Right renal cortex interstitium (tissue), 3 donors: ENCODE measurements at places on chromosomes 1 and 21.
A peak's percentile ranks its signal among the peaks of the same experiment; 100 is the strongest.

- DNase-seq = no peak
Observed at GRCh38 chr1:117188170-117188815, 22.4 kb downstream of the VTCN1 start.

DNA sequence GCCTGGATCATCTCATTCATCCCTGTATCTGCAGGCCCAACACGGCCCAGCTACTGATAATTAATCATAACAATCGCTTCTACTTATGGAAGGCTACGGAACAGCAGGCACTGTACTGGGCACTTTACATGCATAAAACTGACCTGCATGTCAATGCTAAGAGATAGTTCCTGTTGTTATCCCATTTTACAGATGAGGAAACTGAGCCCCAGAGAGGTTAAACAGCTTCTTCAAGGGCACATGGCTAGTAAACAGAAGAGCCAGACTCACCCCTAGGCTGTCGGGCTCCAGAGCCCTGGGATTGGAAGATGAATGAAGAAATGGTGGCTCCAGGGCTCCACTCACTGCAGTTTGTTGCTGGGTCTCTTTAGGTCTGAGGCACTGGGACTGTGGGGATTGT, 27.3 kb upstream of the VPS13D start:
- DNase-seq = no peak

DNA sequence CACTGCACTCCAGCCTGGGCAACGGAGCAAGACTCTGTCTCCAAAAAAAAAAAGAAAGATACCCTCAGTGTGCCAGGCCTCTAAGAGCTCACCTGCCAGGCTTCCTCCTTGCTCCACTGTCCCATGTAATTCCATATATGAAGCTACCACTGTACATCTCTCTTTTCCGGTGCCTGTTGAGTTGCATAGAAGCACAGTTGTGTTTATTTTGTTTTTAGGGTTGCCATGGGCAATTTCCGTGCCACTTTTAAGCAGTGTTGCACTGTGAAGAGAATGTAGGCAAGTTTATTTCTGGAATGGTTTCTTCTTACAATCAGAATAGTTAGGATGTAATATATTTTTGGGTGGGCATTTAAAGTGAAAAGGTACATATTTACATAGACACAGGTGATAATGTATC, 23.3 kb downstream of the MR1 start:
- DNase-seq = no peak

DNA sequence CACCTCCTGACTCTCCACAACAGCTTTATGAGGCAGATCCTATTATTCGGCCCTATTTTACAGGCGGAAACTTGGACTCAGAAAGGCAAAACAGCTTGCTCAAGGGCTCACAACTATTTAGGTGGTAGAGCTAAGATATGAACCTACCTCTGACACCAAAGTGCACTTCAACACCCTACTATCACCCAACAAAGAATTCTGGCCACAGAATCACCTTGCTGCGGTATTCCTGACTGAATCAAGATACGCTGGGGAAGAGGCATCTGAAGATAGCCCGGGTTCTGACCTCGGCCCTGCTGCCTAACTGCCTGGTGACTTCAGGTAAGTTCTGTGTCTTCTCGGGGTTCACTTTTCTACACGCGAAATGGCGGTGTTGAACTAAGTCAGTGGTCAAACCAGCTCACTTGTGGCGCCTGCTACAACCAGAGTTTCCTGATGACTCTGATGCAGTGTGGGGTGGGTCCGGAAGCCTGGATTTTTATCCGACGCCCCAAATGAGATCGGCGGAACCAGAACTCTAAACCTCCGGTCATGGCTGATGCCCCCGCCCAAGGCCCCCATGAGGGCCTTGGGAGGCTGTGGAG, 608 bp downstream of the PEF1 start:
- peak; percentile 26 for DNase-seq

- no peak for DNase-seq
Observed at GRCh38 chr1:232707142-232707541, 77.2 kb upstream of the SIPA1L2 start.

- DNase-seq = no peak
Observed at GRCh38 chr1:201480231-201481003, 11.4 kb upstream of the PHLDA3 start.

- no peak for DNase-seq
Observed at GRCh38 chr1:151693057-151693651, 23.4 kb downstream of the CELF3 start.

GRCh38 chr1:19454265-19455146, 30.8 kb downstream of the CAPZB start:
- DNase-seq = no peak

DNA sequence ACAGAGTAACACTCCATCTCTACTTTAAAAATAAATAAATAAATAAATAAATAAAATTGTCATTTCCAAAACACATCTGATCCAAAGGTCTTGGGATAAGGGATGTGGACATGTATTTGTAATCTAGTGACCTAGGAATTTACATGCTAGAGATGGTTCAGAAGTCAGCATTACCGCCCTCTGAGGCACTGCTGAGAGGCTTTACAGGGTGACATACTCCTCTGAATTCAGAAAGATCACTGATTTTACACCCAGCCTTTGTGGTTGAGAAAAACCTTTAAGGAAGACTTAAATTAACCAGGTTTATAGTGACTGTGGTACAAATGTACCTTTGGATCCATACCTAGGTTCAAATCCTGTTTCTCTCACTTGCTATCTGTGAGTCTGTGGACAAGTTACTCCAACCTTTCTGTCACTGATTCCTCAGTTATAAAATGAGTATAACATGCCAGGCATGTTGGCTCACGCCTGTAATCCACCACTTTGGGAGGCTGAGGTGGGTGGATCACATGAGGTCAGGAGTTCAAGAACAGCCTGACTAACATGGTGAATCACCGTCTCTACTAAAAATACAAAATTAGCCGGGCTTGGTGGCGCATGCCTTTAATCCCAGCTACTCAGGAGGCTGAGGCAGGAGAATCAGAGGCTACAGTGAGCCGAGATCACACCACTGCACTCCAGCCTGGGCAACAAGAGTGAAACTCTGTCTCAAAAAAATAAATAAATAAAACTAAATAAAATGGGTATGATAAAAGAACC, 20.1 kb downstream of the OSBPL9 start:
- DNase-seq = no peak

- no peak for DNase-seq
Observed at GRCh38 chr21:42401154-42401553, 2.5 kb upstream of the UBASH3A start.

GRCh38 chr21:44548922-44549321, 2.4 kb downstream of the KRTAP10-2 start:
- DNase-seq = no peak

GRCh38 chr1:101260556-101261350, 23.9 kb downstream of the S1PR1 start:
- DNase-seq = no peak

DNA sequence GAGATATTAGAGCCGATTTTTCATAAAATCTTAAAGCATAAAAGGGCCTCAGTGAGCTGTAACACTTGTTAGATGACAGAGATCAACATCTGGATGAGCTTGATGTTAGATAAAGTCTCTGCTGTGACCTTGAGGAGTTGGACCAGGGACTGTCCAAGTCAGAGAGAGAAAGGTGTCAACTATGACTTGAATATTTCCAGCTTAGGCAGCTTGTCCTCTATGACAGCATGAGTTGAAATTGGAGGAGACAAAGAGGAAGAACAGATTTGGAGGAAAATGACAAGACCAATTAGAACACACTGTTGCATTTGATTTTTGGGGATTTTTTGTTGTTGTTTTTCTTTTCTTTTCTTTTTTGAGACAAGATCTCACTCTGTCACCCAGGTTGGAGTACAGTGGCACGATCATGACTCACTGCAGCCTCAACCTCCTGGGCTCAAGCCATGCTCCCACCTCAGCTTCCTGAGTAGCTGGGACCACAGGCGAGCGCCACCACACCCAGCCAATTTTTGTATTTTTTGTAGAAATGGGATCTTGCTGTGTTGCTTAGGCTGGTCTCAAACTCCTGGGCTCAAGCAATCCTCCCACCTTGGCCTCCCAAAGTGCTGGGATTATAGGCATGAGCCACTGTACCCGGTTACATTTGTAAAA, 35.3 kb upstream of the CLIC4 start:
- DNase-seq = no peak

- no peak for DNase-seq
Observed at GRCh38 chr1:151537112-151537511, 3.0 kb upstream of the TUFT1 start.

DNA sequence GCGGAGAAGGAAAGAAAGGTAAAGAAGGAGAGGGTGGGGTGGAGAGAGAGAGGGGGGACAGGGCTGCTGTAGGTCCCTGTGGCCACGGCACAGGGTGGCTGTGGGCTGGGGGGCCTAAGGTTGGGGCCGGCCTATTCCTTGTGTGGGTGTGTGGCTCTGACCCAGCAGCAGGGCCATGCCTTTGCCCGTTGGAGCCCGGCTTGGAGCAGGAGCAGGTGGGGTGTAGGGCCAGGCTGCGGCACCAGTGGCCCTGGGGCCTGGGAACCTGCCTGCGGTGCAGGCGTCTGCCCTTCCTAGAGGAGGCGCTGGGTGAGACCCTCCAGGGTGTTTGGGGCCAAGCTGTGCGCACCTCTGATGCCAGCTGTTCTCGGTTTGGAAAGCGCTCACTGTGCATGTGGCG, 19.7 kb upstream of the SUMO3 start:
- DNase-seq = no peak
